Activated CD4-positive, alpha-beta T cell treated with anti-CD3 and anti-CD28 coated beads, Interleukin-2, amount 10 ng/mL, durations not matched to agents 7 days and 5 days (primary cell): ENCODE measurements at places on chromosomes 6 and 20. TPM values are rescaled to one million over a fixed set of nuclear protein-coding genes. Genes with fewer than 3 reads are reported as not detected.

- H3K4me3 ChIP-seq, result no peak overlapping the region
- H3K4me1 ChIP-seq, result peaks cover 12% of the 10 kb centered on the region
- DNase-seq, result no peak
- no peak overlapping the region for H3K27ac ChIP-seq
- H3K36me3 ChIP-seq, result no peaks in the 10 kb centered on the region
- H3K27me3 ChIP-seq, result peaks cover 4% of the 10 kb centered on the region
Observed at GRCh38 chr20:1321654-1321939, 7.3 kb downstream of the SDCBP2 start.

DNA sequence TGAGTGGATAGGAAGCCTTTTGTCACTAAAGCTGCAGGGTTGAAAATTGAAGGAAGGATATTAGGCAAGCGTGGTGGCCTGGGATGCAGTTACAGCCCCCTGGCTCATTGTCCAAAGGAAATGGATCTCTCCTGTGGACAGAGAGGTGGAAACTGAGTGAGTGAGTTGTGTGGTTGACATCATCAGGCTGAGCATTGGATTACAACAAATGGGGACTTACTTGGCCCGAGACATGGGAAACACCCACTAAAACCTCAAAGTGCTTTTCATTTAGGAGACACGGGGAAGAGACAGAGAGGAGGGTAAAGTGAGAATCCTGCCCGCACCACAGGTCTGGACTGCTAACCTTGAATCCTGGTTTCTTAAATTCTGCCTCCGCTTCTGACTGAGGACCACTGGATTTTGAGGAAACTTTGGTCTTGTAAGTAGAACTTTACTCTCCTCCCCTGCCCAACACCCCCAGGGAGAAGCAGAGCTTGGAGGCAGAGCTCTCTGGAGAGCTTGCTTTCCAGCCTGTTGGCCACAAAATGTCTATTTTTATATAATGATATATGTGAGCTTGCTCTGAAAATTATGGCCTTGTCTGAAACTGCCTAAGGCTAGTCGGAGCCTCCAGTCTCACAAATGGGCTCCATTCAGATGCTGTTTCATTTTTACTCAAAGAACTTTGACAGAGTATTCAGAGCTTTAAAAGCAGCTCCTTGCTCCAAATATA lies at the start of gene PKIG:
Gene PKIG (plus strand): TSS at position 269 of the 715 bp plus-strand sequence. CDS start 31,978 bp downstream, outside the sequence.
- H3K4me3 ChIP-seq, result no peak within 1 kb of the TSS
- no peaks in the 10 kb centered on the region for H3K27me3 ChIP-seq
- H3K36me3 ChIP-seq, result no peaks in the 10 kb centered on the region
- no peak within 1 kb of the TSS for H3K27ac ChIP-seq

GRCh38 chr20:17767624-17768023 lies 67.9 kb downstream of the BANF2 start:
- no peaks in the 10 kb centered on the region for H3K36me3 ChIP-seq
- no peaks in the 10 kb centered on the region for H3K4me1 ChIP-seq
- peaks cover 2% of the 10 kb centered on the region for H3K27me3 ChIP-seq
- DNase-seq, result no peak

DNA sequence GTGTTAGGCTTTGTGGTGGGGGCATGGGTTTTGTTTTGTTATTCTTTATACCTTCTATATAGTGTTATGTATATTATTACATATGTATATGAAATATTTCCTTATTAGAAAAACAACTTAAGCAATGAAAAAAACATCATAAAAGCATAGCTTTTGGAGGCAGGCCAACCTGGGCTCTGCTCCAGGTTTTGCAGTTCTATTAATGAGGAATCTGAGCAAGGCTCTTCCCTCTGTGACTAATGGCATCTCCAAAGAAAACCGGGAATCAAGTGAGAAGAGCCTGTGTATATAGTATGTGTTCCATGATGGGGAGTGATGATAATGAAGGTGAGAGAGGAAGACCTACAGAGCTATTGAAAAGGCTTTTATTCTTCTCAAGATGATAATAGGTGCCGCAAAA lies 291.1 kb downstream of the CLIC5 start:
- H3K4me3 ChIP-seq, result no peak overlapping the region
- H3K27ac ChIP-seq, result no peak overlapping the region
- DNase-seq, result no peak
- H3K27me3 ChIP-seq, result no peaks in the 10 kb centered on the region
- H3K36me3 ChIP-seq, result no peaks in the 10 kb centered on the region

GRCh38 chr20:25532015-25532751 lies 53.1 kb downstream of the NINL start:
- no peaks in the 10 kb centered on the region for H3K27me3 ChIP-seq
- H3K4me1 ChIP-seq, result no peaks in the 10 kb centered on the region
- H3K36me3 ChIP-seq, result no peaks in the 10 kb centered on the region
- no peak overlapping the region for H3K4me3 ChIP-seq
- no peak overlapping the region for H3K27ac ChIP-seq

DNA sequence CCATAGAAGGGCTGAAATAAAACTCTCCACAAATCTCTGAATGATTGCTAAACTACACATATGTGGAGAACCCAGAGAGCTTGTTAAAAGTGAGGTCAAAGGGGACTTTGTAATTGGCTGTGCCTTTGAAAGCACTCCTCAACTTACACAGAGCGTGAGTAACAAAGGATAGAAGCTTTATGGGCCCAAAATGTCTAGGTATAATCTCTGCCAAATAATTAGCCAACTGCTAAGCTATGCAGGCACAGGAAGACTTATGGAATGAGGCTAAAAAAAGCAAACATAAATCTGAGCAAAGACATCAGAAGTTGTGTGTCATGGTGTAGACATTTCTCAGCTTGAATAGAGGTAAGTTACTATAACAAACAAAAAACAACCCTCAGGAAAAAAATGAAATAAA lies 23.3 kb upstream of the UST start:
- H3K4me1 ChIP-seq, result no peaks in the 10 kb centered on the region
- H3K27me3 ChIP-seq, result peaks cover 20% of the 10 kb centered on the region
- no peaks in the 10 kb centered on the region for H3K36me3 ChIP-seq
- no peak overlapping the region for H3K4me3 ChIP-seq
- H3K27ac ChIP-seq, result no peak overlapping the region

Gene ZFP57
- not detected for total RNA-seq

Gene LAMP5
- not detected for total RNA-seq

Gene GNRH2
- total RNA-seq, result 2.0 TPM
